ENCODE measurements at places on chromosomes 7 and 10.

DNA sequence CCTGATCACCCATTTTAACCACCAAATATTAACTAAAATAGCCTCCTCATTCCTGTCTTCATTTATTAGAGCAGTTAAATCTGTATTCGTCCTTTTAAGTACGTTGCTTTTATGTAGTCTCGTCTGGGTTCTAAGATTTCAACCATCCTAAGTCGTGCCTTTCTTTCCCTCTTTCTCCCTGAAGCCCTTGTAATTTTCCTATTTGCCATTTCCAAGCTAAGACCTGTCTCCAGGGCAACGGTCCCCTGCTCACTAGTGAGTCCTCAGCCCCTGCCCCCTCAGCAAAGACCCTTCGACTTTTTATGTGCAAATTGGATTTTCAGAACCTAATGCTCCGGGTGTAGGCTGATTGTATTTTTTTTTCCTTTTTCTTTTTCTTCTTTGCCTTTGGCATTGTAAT, 16.1 kb upstream of the MEST start:
- DNase-seq: no peak

GRCh38 chr7:44394112-44394447, 68.7 kb upstream of the CAMK2B start:
- DNase-seq: no peak

DNA sequence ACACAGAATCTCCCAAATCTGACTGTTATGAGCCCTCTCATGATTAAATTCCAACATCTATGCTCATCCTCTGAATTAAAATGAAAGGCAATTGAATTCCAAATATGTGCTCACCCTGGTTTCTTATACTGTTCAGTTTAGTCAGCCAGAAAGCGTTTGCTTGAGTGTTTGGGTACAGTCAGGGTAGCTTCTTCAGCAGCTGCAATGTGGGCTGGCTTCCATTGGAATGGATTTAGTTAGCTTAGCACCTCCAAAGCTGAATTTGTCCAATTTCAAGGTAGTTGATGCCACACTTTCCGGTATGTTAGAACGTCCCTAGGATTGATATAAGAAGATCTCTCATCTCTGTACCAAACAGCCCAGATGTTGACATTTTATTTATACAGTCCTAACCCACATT, 9.3 kb downstream of the KLHL7 start:
- DNase-seq: peak; percentile 62

DNA sequence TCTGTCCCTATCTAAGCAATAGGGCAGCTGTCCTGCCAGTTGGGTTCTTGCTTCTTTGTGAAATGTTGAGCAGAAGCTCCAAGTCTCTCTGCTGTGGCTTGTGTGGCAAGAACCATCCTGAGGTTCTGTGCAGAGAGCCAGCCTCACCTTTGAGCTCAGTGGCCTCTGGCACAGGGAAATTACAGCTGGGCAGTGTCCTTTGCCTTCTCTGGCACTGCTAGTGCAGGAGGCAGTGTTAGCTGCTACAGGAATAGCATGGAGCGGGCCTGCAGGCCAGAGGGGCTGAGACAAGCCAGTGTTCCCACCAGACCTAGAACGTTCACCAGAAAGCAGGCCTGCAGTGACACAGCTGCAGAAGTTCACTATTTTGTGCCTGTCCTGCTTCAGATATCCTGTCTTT, 1.8 kb downstream of the PRXL2A start:
- DNase-seq: no peak

DNA sequence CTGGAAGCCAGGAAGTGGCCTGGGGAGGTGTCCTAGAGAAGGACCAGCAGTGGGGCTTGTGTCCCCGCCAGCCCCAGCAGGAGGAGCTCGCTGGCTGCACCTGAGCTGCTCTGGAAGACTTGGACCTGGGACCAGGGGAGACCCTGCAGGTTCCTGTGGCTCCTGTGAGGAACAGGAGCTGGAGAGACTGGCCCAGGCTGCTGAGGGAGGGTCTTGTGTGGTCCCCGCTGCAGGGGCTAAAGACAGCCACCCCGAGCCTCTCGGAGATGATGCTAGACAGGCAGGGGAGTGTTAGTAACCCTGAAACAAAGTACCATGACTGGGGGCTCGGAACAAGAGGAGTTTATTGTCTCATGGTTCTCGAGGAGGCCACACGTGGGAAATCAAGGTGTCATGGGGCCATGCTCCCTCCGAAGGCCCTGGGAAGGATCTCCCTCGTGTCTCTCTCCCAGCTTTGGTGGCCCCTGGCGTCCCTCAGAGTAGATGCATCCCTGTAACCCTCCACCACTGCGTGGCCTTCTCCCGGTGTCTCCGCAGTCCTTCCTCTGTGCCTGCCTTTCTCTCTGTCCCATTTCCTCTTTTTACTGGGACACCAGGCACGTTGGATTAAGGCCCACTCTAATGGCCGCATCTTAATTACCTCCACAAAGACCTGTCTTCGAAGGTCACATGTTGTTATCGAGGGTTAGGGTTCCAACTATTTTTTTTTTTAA, 348.4 kb downstream of the GLRX3 start:
- no peak for DNase-seq

- DNase-seq: no peak
Measured at GRCh38 chr7:93977211-93977950, 26.8 kb downstream of the BET1 start.

GRCh38 chr10:117462424-117462792, 80.1 kb upstream of the EMX2 start:
- DNase-seq: peak; percentile 70

DNA sequence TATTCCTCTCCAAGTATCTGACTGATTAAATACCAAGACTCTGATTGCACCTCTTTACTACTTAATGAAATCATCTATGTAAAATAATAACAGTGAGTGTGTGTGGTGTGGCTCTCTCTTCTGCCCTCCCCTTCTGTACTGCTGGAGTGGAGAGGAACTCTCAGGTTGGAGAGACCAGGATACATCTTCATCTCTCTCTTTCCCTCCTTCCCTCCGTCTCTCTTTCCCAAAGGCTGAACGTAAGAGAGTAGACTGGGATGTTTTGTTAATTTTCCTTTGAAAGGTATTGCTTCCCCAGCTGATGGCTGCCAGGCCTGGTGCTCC, 272 bp upstream of the GJC3 start:
- DNase-seq: no peak

DNA sequence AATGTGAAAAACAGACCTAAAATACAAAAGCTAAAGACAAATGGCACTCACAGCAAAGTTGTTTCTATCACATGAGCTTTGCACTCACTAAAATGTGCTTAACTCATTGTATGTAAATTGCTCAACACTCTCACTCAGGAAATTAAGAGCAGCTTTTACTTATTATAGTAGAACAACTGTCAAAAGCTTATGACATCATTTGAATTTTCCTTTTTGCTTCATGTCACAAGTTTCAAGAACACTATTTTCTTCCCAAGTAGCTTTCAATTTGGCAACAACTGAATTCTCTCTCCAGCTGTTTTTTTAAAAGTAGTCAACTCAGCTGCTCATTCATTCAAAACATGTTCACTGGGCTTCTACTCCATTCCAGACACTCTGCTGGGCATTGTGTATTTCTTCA, 46.9 kb downstream of the ATE1 start:
- DNase-seq: peak; percentile 19

- DNase-seq: no peak
Measured at GRCh38 chr10:110165239-110165638, 42.2 kb upstream of the MXI1 start.

GRCh38 chr10:62426086-62426485, 51.9 kb downstream of the ZNF365 start:
- DNase-seq: peak; percentile 63

- DNase-seq: no peak
Measured at GRCh38 chr7:74068378-74069085, 15.1 kb upstream of the LIMK1 start.

DNA sequence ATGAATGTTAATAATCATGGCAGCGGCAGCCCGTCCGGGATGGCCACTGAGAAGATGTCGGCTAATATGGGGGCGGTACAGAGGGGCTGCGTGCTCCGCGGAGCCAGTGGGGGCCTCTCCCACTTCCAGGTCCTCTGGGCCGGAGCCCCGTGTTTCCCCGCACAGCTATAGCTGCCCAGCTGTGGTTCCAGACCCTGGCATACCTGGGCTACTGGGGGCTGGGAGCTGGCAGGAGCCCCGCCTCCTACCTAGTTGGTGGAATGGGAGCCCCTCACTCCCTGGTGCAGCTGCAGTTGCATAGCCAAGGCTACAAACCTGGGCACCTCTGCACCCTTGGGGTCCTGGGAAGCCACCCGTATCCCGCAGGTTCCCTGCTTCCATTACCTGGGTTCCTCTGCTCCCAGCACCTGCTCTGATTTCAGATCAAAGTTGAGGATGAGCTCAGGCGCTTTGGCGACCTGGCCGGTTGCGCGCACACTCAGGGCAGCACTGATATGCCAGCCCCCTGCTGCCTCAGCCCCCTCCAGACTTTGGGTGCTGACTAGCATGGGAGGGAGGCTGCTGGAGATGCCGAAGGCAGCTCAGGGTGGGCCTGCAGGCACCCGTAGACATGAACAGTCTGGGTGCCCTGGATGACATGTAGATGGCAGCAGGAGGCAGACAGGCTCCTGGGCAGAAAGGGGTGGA, 236.5 kb upstream of the SEMA3D start:
- DNase-seq: no peak

DNA sequence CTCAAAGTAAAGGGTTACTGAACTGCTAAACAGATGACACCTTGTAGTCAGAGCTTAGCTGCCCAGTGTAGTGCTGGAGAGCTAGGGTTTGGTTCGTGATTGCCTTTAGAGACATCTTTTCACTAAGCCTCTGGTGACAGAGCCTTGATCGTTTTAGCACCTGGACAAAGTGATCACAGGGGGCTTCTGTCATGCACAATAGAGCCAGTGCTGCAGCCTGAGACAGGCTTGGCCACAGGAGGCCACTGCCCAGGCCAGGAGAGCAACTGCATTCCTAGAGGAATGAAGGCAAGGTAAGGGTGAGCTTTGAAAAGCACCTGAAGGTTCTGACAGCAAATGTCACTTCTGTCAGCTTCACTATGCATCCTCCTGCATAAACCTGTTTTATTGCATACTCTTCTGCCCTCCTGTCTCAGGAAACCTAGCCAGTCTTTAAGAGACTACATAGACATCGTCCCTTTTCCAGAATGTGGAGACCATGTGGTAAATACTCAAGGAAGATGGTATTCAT, 122.9 kb downstream of the NPY start:
- no peak for DNase-seq

DNA sequence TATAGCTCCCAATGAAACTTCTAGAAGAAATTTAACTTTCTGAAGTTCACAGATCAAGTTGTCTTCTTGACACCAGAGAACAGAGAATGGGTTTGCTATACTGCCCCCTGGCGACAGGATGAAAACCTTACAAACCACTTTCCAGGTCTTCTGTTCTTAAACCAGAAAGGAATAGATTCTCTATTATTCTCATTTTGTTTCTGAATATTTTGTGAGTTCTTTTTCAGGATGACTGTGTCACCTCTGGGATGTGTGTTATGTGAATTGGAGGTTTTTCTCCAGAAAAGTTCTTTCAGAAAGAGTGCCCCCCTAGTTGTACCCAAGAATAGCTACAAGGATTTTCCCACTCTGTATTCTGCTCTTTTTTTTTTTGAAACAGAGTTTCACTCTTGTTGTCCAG, 6.3 kb downstream of the IFT22 start:
- peak; percentile 45 for DNase-seq

DNA sequence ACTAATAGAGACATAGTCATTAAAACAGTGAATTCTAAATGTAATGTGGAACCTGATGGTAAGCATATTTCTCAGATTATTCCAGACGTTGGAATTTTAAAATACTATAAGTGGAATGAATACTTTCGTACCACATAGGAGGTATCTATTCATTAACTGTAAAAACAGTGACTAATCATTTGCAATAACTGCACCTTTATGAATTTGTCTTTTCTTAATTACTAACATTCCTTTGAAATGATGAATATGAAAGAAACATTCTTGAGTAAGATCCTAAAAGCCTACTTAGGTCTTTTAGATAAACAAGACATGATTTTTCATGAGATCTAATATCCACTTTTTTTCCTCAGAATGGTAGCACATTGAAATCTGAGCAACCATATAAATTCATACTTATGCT, 549.0 kb upstream of the LRRN3 start:
- DNase-seq: peak; percentile 60

- DNase-seq: peak; percentile 92
Measured at GRCh38 chr10:34908481-34908880, 93.4 kb upstream of the PARD3 start.

DNA sequence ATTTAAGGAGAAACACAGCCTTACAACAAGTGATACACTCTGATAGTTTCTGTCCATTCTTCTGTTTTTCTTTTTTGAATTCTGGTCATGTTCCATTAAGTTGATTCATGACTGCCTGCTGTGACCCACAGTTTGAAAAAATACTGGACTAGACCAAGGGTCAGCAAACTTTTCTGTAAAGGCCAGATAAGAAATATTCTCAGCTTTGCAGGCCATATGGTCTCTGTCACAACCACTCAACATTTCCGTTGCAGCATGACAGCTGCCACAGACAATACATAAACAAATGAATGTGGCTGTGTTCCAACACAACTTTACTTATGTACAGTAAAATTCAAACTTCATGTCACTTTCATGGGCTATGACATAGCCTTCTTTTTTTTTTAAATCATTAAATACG, 156.7 kb downstream of the PLXNA4 start:
- no peak for DNase-seq

DNA sequence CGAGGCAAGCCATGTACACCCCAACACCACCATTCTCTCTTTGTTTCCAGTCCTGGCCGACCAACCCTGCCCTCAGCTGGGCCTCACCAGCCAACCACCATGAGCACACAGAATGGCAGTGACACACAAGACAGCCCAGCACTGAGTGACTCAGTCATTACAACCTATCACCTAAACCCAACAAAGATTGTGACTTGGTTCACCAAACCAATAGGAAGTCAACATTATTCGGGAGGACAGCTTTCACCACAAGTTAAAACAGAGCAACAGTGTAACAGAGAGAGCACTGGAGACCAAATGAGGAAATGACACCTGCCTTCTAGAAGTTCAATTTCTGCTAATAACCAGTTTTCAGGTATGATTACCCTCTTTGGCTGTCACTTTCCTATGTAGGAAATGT, 72.1 kb downstream of the DNMBP start:
- DNase-seq: no peak

GRCh38 chr10:120943542-120943941, 92.4 kb downstream of the WDR11 start:
- DNase-seq: no peak

GRCh38 chr7:135508883-135509588, 866 bp downstream of the CNOT4 start:
- DNase-seq: peak; percentile 30

GRCh38 chr10:119673271-119673670, 22.1 kb downstream of the BAG3 start:
- no peak for DNase-seq

GRCh38 chr7:94111009-94111408, 106.9 kb upstream of the BET1 start:
- no peak for DNase-seq

All from fibroblast of skin of right biceps (primary cell).